ENCODE measurements at places on chromosomes 12 and 14. TPM values are rescaled to one million over a fixed set of nuclear protein-coding genes. Genes with fewer than 3 reads are reported as not detected.
A peak's percentile ranks its signal among the peaks of the same experiment; 100 is the strongest.

GRCh38 chr12:39574785-39575497 is 44.7 kb downstream of the ABCD2 start:
- H3K27ac ChIP-seq, result peak overlapping the region; percentile 65
- no peaks in the 10 kb centered on the region for H3K27me3 ChIP-seq
- peaks cover 12% of the 10 kb centered on the region for H3K4me1 ChIP-seq
- H3K36me3 ChIP-seq, result peaks cover 38% of the 10 kb centered on the region

DNA sequence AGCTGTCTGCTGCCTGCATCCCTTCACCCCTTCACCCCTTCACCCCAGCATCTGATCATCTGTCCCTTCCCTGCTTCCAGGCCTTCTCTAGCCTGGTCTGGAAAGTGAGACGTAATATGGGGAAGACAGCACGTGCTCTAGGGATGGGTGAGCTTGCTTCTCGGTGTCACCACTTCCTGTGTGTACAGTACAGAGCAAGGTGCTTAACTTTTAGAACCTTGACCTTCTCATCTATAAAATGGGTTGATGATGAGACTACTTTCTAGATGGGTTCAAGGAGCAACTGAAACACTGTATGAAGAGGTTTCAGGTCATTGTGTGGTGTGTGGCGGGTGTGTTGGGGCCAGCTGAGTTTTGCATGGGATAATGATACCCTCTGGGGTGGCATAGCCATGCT is 140.5 kb downstream of the TSPAN9 start:
- H3K27me3 ChIP-seq, result peaks cover 1% of the 10 kb centered on the region
- DNase-seq, result no peak

DNA sequence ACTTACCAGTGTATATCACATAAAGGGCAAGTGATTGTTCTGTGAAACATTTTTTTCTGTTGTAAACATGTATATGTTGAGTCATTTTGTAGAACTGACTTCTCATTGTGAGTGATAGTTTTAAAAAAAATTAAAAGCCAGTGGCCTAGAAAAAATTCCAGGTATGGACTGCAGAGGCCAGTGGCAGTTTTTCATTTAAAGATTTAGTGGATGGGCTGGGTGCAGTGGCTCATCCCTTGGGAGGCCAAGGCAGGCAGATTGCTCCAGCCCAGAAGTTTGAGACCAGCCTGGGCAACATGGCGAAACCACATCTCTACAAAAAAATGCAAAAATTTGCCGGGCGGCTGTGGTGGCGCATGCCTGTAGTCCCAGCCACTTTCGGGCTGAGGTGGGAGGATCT is 84.7 kb upstream of the MDM1 start:
- H3K36me3 ChIP-seq, result no peaks in the 10 kb centered on the region
- no peak overlapping the region for H3K27ac ChIP-seq
- H3K27me3 ChIP-seq, result no peaks in the 10 kb centered on the region
- H3K4me1 ChIP-seq, result peaks cover 26% of the 10 kb centered on the region
- DNase-seq, result no peak

- no peak within 1 kb of the TSS for H3K4me3 ChIP-seq
- H3K27ac ChIP-seq, result no peak within 1 kb of the TSS
- H3K36me3 ChIP-seq, result peaks cover 3% of the 10 kb centered on the region
- DNase-seq, result no peak
- no peaks in the 10 kb centered on the region for H3K4me1 ChIP-seq
Measured at GRCh38 chr12:70920251-70920851, at the start of gene PTPRR. Gene PTPRR (minus strand): TSS chr12:70920738. CDS start chr12:70920390, 348 bp downstream.

DNA sequence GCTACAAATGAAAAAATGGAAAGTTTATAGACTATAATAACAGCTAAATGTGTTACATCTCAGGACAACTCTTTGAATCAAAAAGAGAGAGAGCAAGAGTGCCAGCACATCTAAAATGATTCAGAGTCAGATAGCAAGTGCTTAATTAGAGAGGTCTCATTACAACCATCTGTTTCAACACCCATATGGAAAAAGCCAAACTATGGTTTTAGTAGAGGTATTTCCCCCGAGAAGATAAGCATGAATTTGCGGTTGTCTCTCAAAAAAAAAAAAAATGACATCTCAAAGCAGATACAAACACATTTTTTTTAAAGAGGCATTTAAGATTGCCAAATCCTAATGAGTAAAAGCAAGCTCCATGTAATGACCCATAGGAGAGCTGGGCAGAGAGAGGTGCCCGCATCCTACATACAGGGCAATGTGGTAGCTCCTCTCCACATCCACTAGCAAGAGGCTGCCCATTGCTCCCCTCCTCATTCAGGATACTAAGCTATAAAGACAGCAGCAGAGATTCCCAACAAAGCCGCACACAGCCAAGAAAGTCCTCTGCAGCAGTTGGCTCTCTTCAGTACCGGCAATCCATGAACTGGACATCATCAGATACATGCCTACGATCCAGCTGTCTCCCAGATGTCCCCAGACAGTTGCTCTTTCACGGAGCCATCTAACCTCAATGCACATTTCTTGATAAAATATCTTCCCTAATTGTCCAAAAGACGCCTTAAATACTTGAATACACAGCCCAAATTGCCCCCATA is 100.4 kb downstream of the EFCAB11 start:
- DNase-seq, result no peak
- H3K36me3 ChIP-seq, result no peaks in the 10 kb centered on the region
- H3K27me3 ChIP-seq, result no peaks in the 10 kb centered on the region
- H3K4me1 ChIP-seq, result no peaks in the 10 kb centered on the region
- H3K4me3 ChIP-seq, result no peak overlapping the region

- H3K27me3 ChIP-seq, result peaks cover 1% of the 10 kb centered on the region
- H3K27ac ChIP-seq, result no peak overlapping the region
- H3K4me1 ChIP-seq, result no peaks in the 10 kb centered on the region
- H3K4me3 ChIP-seq, result no peak overlapping the region
- peaks cover 2% of the 10 kb centered on the region for H3K36me3 ChIP-seq
Measured at GRCh38 chr12:11412731-11413130, 17.4 kb upstream of the PRB2 start.

DNA sequence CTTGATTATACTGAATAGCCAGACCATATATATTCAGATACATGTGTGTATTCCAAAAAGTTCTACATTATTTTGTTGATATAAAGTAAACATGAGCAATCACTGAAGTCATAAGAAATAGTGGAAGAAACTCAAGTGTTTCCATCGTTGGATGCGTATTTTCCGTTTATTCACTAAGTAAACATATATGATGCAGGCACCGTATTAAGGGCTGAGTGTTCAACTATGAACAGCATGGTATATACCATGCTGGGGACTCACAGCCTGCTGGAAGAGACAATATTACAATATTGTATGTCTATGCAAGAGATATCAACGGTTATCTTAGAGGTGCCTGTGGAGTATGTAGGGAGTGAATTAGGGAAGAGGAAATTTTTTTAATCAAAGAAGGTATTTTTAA is 1.2 kb downstream of the PYROXD1 start:
- H3K4me1 ChIP-seq, result peaks cover 35% of the 10 kb centered on the region
- H3K36me3 ChIP-seq, result peaks cover 23% of the 10 kb centered on the region
- H3K27me3 ChIP-seq, result no peaks in the 10 kb centered on the region

DNA sequence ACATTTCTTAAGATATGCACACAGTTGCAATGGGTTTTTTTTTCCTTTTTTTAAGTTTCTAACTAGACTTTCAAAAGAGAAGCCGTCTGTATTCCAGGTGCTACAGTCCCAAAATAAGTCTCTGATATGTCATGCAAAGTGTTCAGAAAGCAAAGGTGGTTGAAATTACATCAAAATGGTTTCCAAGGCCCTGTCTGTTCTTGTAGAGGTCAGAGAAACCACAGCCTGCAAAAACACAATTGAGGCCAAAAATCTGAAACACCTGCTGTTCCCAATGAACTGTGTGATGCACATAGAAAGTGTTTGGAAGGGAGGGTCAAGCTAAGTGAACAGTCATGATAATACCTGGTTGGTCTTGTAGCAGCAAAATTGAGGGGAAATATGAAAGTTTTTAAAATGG is 91.0 kb downstream of the VRK1 start:
- no peak overlapping the region for H3K27ac ChIP-seq
- H3K4me3 ChIP-seq, result no peak overlapping the region
- H3K36me3 ChIP-seq, result peaks cover 13% of the 10 kb centered on the region
- H3K4me1 ChIP-seq, result no peaks in the 10 kb centered on the region

- no peaks in the 10 kb centered on the region for H3K27me3 ChIP-seq
- no peak overlapping the region for H3K27ac ChIP-seq
- no peak for DNase-seq
- H3K4me1 ChIP-seq, result no peaks in the 10 kb centered on the region
Measured at GRCh38 chr14:86933958-86934595, 1058.9 kb downstream of the GALC start.

GRCh38 chr14:67524634-67524963 is 8.5 kb upstream of the PLEKHH1 start:
- H3K27ac ChIP-seq, result no peak overlapping the region
- no peaks in the 10 kb centered on the region for H3K36me3 ChIP-seq
- DNase-seq, result no peak
- no peak overlapping the region for H3K4me3 ChIP-seq
- no peaks in the 10 kb centered on the region for H3K4me1 ChIP-seq

DNA sequence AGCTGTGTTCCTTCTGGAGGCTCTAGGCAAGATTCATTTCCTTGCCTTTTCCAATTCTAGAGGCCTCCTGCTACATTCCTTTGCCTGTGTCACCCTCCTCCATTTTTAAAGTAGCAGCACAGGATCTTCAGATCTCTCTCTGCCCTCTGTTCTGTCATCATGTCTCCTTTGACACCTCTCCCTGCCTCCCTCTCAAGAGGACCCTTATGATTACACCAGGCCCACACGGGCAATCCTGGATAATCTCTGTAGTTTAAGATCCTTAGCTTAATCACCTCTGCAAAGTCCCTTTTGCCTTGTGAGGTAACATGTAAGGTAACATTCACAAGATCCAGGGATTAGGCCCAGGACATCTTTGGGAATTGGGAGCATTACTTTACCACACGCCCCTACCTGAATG is 155.2 kb downstream of the SYNE2 start:
- H3K27ac ChIP-seq, result no peak overlapping the region
- no peak overlapping the region for H3K4me3 ChIP-seq
- no peak for DNase-seq
- no peaks in the 10 kb centered on the region for H3K27me3 ChIP-seq
- peaks cover 11% of the 10 kb centered on the region for H3K36me3 ChIP-seq

- H3K4me3 ChIP-seq, result no peak overlapping the region
- no peak overlapping the region for H3K27ac ChIP-seq
- no peaks in the 10 kb centered on the region for H3K4me1 ChIP-seq
Measured at GRCh38 chr14:88264116-88264515, 59.0 kb downstream of the KCNK10 start.

MAX gene
- total RNA-seq, result 92.6 TPM

GRCh38 chr12:44654646-44655639 is 221.2 kb downstream of the NELL2 start:
- peak; percentile 24 for DNase-seq
- no peak overlapping the region for H3K4me3 ChIP-seq
- H3K27ac ChIP-seq, result peak overlapping the region; percentile 32
- H3K4me1 ChIP-seq, result peaks cover 35% of the 10 kb centered on the region

DNA sequence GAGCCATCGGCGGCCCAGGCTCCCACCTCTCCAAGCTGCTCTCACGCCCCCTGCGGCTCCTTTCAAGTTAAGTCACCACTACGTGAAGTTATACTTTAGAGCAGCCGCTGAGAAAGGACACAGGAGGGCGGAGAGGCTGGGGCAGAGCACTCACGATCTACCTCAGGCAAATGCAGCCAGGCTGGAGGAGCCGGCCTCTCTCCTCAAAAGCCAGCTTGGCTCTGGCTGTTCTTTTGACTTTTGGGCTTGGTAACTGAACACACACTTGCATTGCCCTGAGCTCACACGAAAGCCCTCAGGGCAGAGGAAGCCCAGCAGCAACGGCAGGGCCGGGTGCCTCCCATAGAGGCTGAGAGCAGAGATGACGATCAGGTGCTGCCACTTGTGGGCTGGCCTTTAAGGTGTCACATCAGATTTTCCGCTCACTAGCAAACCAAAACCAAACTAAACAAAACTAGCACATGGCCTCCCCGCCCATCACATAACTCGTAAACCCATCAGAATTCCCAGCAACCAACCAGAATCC is 75.2 kb downstream of the PITPNM2 start:
- peaks cover 2% of the 10 kb centered on the region for H3K36me3 ChIP-seq
- H3K4me3 ChIP-seq, result peak overlapping the region; percentile 77
- no peaks in the 10 kb centered on the region for H3K27me3 ChIP-seq
- H3K4me1 ChIP-seq, result peaks cover 66% of the 10 kb centered on the region
- DNase-seq, result peak; percentile 91
- H3K27ac ChIP-seq, result peak overlapping the region; percentile 93

- H3K4me3 ChIP-seq, result no peak overlapping the region
- H3K36me3 ChIP-seq, result no peaks in the 10 kb centered on the region
- H3K4me1 ChIP-seq, result no peaks in the 10 kb centered on the region
Measured at GRCh38 chr12:16482726-16483125, 123.2 kb downstream of the LMO3 start.

- no peaks in the 10 kb centered on the region for H3K4me1 ChIP-seq
- no peak overlapping the region for H3K27ac ChIP-seq
- DNase-seq, result no peak
- no peaks in the 10 kb centered on the region for H3K36me3 ChIP-seq
- peaks cover 3% of the 10 kb centered on the region for H3K27me3 ChIP-seq
- H3K4me3 ChIP-seq, result no peak overlapping the region
Measured at GRCh38 chr12:46959502-46959901, 119.9 kb upstream of the PCED1B start.

DNA sequence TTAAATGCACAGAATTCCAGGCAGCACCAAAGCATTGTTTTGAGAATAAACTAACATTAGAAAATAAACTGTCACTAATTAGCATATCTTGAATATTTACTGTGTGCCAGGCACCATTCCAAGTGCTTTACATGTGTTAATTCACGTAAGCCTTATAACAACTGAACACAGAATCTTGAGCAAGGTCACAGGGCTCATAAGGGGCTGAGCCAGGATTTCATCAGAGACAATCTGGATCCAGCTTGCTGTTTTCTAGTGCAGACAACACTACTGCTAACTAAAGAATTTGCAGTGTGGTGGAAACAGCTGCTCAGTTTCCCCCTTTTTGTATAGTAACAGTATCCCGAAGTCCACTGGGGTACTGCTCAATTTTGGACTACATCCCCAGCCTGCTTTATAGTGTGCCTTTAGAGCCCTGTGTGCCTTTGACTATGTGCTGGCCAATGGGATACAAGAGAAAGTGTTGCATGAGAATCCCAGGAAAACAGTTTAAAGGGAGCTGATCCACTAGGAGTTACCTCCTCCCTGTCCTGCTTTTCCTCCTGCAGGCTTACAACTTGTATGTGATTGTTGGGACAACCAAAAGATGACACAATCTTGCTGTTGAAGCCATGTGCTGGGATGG is 36.0 kb upstream of the RMST start:
- DNase-seq, result no peak
- no peak overlapping the region for H3K4me3 ChIP-seq
- H3K4me1 ChIP-seq, result no peaks in the 10 kb centered on the region
- peaks cover 9% of the 10 kb centered on the region for H3K27me3 ChIP-seq
- H3K27ac ChIP-seq, result no peak overlapping the region
- H3K36me3 ChIP-seq, result no peaks in the 10 kb centered on the region

CISTR gene
- not detected for total RNA-seq

CS gene
- 297 TPM for total RNA-seq
